Airway epithelial cell (primary cell): ENCODE measurements at places on chromosomes 6 and 20. TPM values are rescaled to one million over a fixed set of nuclear protein-coding genes. Genes with fewer than 3 reads are reported as not detected.

The LPA gene
- not detected in 2 replicates for total RNA-seq

The UST gene
- total RNA-seq, result 4.8 and 6.6 TPM in 2 replicates

The CTSZ gene
- total RNA-seq, result 57.8 and 68.0 TPM in 2 replicates

The KIF25 gene
- total RNA-seq, result not detected in 2 replicates

The INSM1 gene
- not detected in 2 replicates for total RNA-seq

The SLC17A1 gene
- total RNA-seq, result not detected in 2 replicates

The ADGRF5 gene
- under 0.01 TPM in 1 of 2 replicates, not detected in the other for total RNA-seq

The SIM1 gene
- total RNA-seq, result not detected in 2 replicates

The THBD gene
- total RNA-seq, result 40.7 and 44.2 TPM in 2 replicates

The MAVS gene
- total RNA-seq, result 15.8 and 21.8 TPM in 2 replicates

The CNBD2 gene
- 5.2 and 12.3 TPM in 2 replicates for total RNA-seq

The IL20RA gene
- 3.7 and 3.8 TPM in 2 replicates for total RNA-seq

The POU5F1 gene
- 0.60 and 3.5 TPM in 2 replicates for total RNA-seq

The CLIC5 gene
- total RNA-seq, result not detected in 2 replicates

The MAS1 gene
- not detected in 2 replicates for total RNA-seq

The RNF217 gene
- 9.9 and 11.9 TPM in 2 replicates for total RNA-seq

The ATP6V1G2 gene
- total RNA-seq, result 0.19 and 0.28 TPM in 2 replicates

The HRH3 gene
- total RNA-seq, result not detected in 2 replicates

The EEF1A2 gene
- total RNA-seq, result 2.3 and 3.2 TPM in 2 replicates

The TFAP2B gene
- not detected in 2 replicates for total RNA-seq

The TRIM31 gene
- total RNA-seq, result 0.05 TPM in 1 of 2 replicates, not detected in the other

The CFAP61 gene
- total RNA-seq, result 0.05 TPM in 1 of 2 replicates, not detected in the other

The TMEM74B gene
- total RNA-seq, result 0.14 TPM in 1 of 2 replicates, not detected in the other

The KAT14 gene
- total RNA-seq, result 9.8 and 11.2 TPM in 2 replicates

The CCM2L gene
- not detected in 2 replicates for total RNA-seq

The CCN5 gene
- total RNA-seq, result 0.28 and 0.63 TPM in 2 replicates

The ZNF343 gene
- total RNA-seq, result 8.0 and 9.3 TPM in 2 replicates

The MARCKS gene
- total RNA-seq, result 66.0 and 76.7 TPM in 2 replicates

The BTNL2 gene
- total RNA-seq, result not detected in 2 replicates

The TBX18 gene
- 0.42 TPM in 1 of 2 replicates, not detected in the other for total RNA-seq

The PRRT1 gene
- 0.42 TPM in 1 of 2 replicates, not detected in the other for total RNA-seq

The BACH2 gene
- 0.14 and 0.28 TPM in 2 replicates for total RNA-seq

The NKAIN2 gene
- not detected in 2 replicates for total RNA-seq

The EYS gene
- total RNA-seq, result 0.28 and 0.37 TPM in 2 replicates

The ABT1 gene
- total RNA-seq, result 14.1 and 20.0 TPM in 2 replicates

The NANP gene
- 4.7 and 6.2 TPM in 2 replicates for total RNA-seq

The TMEM244 gene
- not detected in 2 replicates for total RNA-seq

The LY6G6F gene
- not detected in 2 replicates for total RNA-seq

The SNAP91 gene
- total RNA-seq, result not detected in 2 replicates

The ANGPT4 gene
- total RNA-seq, result not detected in 2 replicates

The ZNF334 gene
- 1.3 and 2.0 TPM in 2 replicates for total RNA-seq

The CCND3 gene
- 75.5 and 99.1 TPM in 2 replicates for total RNA-seq

The MAPK14 gene
- total RNA-seq, result 46.7 and 48.8 TPM in 2 replicates

The BTN1A1 gene
- total RNA-seq, result not detected in 2 replicates

The HLA-DOA gene
- 0.07 TPM in 1 of 2 replicates, not detected in the other for total RNA-seq

The RBM24 gene
- 0.70 and 1.9 TPM in 2 replicates for total RNA-seq

The MCCD1 gene
- not detected in 2 replicates for total RNA-seq

The TMC2 gene
- total RNA-seq, result not detected in 2 replicates

The MACROD2 gene
- total RNA-seq, result 0.92 TPM in 1 of 2 replicates, not detected in the other
